ENCODE measurements at places on chromosomes 16 and 17.

GRCh38 chr16:23006380-23006779, 142.9 kb downstream of the USP31 start:
- no peak for DNase-seq

DNA sequence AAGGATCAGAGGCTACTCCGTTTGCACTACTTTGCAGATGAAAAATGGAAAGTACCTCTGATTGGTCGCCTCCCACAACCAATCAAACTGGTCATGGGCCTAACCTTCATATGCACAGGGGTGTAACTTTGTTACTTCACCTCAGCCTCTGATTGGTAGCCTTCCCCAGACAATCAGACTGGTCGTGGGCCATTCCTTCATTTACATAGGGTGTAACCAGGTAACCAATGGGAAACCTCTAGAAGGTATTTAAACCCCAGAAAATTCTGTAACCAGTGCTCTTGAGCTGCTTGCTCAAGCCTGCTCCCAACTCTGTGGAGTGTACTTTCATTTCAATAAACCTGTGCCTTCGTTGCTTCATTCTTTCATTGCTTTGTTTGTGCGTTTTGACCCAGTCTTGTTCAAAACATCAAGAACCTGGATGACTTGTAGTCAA, 39.2 kb upstream of the USP22 start:
- DNase-seq, result peak; percentile 10

- no peak for DNase-seq
These were observed 6.7 kb downstream of the SYNGR2 start for GRCh38 chr17:78174870-78175642.

GRCh38 chr17:36546418-36547093, 1.8 kb downstream of the GGNBP2 start:
- no peak for DNase-seq

DNA sequence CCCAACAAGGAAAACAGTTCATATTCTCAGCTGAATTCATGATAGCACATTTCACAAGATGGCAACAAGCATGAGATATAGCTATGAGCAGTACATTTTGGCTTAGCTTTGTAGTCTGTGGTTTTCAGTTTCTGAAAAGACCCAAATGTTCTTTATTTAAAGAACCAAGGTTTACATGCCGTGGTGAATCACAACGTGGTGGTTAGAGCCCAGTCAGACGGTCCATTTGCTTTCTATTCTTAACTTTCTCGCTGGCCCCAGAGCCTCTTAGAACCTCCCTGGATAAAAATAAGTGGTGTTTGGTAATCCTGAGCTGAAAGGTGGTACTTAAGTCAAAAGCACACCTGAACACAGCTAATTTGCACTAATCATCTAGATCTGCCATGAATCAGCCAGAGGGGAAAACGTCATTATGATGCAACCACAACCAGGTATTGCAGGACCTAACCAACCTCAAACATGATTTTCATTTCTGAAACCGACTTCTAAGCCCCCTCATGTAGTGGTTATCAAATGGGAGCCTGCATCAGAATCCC, 18.6 kb upstream of the HAPSTR1 start:
- DNase-seq, result peak; percentile 76

DNA sequence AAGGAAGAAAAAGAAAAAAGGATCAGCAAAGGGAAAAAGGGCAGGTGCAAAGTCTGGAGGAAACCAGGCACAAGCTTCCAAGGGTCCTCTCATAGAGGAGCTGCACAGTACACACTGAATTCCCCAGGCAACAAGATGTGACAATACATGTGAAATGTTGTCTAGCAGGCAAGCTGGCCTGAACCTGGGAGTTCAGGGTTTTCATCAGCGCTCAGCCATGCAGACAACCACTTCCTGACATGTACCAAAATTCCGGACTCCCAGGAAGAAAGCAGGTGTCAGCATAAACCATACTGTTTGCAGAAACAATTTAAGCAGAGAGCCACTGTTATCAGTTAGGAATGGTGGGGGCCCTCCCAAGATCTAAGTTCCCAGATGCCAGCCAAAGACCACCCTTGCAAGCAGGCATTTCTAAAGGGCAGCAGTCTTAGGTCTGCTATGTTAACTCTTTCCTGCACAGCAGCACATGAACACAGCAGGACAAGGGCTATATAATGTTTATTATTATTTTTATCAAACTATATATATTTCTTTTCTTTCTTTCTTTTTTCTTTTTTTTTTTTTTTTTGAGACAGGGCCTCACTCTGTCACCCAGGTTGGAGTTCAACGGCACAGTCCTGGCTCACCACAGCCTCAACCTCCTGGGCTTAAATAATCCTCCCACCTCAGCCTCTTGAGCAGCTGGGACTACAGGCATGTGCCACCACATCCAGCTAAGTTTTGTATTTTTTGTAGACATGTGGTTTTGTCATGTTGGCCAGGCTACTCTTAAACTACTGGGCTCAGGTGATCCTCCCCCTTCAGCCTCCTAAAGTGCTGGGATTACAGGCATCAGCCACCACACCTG, 10.1 kb downstream of the TK2 start:
- DNase-seq, result peak; percentile 16

DNA sequence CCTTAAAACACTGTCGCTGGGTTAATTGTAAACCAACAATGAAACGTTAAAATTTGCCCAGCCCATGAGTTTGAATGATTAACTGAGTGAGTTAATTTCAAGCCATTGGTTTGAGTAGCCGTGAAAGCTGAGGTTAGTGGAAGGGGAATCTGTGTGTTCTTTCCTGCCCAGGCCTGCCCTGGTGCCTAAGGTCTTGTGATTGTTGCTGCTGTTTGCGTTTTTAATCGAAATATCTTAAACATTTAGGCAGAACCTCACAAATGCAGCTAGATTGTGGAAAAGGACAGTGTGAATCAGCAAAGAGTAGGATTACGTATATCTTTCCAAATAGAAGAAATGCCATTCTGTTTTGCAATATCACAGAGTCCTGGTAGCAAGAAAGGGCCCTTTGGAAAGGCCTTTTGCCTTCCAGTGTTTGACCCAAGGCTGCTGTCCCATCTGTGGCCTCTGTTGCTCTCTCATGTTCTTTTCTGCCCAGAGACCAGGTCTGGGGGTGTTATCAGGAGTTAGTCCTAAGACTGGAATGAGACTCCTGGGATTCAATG, 113.8 kb downstream of the MSI2 start:
- no peak for DNase-seq

- no peak for DNase-seq
These were observed 2.0 kb upstream of the KRT13 start for GRCh38 chr17:41507315-41507880.

- no peak for DNase-seq
These were observed 1.1 kb downstream of the RPRML start for GRCh38 chr17:46977750-46978488.

DNA sequence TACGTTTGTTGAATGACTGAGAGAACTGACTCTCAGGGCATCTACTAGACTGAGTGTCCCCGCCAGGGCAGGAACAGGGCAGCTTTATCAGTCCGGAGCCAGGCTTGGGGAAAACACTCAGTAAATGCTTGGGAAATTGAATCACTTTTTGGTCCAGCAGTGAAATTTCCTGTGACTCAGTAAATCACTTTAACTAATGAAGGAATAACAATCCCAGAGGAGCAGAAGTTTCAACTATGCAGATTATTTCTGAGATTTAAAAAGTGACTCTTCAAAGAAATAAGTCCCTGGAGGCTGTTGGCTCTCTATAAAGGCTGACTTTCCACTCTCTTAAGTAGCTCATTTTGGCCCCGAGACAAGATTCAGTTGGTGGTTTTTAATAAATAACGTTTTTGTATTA, 101.8 kb downstream of the FOXL1 start:
- DNase-seq, result no peak

DNA sequence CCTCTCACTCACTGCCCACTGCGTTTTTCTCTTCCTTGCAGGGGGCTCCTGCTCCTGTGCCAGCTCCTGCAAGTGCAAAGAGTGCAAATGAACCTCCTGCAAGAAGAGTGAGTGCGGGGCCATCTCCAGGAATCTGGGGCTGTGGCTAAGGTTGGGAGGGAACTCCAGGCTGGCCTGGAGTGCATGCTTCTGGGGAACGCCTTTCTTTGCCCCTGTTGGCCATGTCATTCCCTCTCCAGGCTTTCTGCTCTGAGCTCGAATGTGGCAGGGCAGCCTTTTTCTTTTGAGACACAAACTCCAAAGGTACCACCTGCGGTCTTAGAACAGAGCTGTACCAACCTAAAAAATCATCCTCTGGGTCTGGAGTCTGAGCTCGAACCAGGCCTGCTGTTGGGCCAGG, 7.4 kb upstream of the MT1E start:
- no peak for DNase-seq

GRCh38 chr17:1628856-1629503, 346 bp upstream of the SLC43A2 start:
- peak; percentile 93 for DNase-seq

DNA sequence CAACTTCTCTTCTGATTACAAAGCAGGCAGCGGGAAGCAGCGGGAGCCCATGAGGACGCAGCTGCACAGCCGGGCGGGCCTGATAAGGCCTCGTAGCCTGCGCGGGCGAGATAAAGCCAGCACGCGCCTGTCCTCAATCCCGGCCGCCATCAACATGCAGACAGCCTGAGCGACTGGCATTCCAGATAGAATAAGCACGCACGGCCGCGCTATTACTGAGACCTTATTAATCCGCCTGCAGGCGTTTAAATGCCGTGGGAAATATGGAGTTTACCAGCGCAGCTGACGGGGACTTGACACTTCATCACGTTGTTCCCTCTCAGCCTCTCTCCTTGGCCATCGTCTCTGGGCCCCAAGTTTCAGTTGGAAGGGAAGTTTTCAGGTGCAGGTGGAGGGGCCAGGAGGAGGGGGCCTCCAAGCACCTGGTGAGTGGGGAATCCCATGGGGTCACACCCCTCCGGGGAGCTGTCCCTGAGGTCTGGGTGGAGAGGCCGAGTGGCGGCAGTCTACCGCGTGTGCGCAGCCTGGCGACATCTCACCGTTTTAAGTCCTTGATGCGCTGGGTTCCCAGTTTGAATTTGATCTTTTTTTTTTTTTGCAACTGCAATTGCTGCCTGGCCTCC, 27.3 kb upstream of the CBFA2T3 start:
- DNase-seq, result peak; percentile 31

GRCh38 chr17:1709403-1709951, 700 bp downstream of the TLCD2 start:
- peak; percentile 23 for DNase-seq

GRCh38 chr17:32609884-32610650, 123.3 kb downstream of the CDK5R1 start:
- DNase-seq, result no peak

DNA sequence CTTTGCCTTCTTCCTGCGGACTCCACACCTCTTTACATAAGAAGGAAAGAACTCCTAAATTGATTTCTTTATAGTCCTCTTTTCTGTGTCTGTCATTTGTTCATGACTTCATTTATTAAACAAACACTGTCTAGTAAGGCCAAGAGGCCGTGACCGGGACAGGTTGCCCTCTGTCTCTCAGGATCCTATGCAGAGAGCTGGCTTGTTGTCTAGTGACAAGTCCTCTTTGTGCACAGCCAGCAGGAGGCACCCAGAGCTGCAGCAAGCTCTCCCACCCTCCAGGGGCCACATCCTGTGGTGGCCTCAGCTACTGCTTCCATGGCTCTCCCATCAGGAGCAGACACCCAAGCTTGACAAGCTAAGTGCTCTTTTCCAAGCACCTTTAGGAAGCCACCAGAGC, 50.6 kb downstream of the PLD6 start:
- DNase-seq, result no peak

- DNase-seq, result no peak
These were observed 10.0 kb downstream of the LITAFD start for GRCh38 chr16:8892101-8892575.

DNA sequence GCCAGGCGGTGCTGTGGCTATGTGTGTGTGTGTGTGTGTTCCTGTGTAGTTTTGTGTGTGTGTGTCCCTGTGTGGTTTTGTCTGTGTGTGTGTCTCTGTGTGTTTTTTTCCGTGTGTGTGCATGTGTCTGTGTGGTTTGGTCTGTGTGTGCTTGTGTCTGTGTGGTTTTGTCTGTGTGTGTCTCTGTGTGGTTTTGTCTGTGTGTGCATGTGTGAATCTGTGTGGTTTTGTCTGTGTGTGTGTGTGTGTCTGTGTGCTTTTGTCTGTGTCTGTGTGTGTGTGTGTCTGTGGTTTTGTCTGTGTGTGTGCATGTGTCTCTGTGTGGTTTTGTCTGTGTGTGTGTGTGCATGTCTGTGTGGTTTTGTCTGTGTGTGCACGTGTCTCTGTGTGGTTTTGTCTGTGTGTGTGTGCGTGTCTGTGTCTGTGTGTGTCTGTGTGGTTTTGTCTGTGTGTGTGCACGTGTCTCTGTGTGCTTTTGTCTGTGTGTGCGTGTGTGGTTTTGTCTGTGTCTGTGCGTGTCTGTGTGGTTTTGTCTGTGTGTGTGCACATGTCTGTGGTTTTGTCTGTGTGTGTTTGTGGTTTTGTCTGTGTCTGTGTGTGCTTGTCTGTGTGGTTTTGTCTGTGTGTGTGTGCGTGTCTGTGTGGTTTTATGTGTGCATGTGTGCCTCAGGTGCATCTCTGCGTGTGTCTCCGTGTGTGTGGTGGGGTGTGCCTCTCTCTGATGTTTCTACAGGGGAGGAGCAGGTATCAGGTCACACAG, 62.3 kb downstream of the ZDHHC7 start:
- no peak for DNase-seq

GRCh38 chr16:81006211-81006812, 373 bp downstream of the CMC2 start:
- DNase-seq, result peak; percentile 67

DNA sequence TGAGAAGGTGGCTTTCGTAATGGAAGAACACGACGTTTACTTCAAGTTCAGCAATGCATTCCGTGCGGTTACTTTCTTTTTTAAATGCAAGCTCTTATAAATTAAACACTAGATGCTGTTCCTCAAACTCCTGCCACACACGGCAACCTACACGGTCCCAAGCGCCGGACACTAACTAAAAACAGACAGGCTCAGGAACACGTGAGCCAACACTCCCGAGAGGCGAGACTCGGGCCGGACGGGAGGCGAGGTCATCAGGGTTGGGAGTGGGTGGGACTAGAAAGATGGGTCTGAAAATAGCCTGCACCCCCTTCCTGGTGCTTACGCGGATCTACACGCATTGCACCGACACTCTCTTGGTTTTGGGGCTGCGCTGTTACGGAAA, 6.4 kb downstream of the CLCN7 start:
- DNase-seq, result no peak

DNA sequence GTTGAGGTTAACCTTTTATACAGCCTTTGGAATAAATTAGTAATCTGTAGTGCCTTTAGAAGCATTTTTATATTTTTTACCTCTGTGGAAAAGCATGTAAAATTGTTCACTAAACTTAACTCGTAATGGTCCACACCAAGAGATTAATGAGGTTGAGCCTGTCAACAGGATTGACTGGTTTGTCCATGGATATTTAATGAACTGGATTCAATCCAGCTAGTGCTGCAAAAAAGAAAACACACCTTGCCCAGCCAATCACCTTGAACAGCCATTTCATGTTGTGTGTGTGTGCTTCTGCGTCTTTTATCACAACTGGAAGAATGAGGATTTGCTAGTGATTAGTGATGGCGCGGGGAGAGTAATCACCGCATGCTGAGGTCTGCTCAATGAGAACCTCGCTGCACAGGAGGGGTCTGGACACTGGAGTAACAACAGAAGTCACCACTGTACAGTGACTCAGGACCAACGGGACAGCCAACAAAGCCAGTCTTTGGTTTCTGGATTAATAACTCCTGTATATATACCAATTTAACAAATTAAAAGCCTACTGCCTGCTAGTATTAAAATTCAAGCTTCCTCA, 33.7 kb downstream of the LITAFD start:
- DNase-seq, result no peak

All from SW480 (cell line).